Activated CD4-positive, CD25-positive, alpha-beta regulatory T cell treated with anti-CD3 and anti-CD28 coated beads, Interleukin-2, amount 50 U/mL, for 72 hours (primary cell): ENCODE measurements at places on chromosomes 3 and 15.

DNA sequence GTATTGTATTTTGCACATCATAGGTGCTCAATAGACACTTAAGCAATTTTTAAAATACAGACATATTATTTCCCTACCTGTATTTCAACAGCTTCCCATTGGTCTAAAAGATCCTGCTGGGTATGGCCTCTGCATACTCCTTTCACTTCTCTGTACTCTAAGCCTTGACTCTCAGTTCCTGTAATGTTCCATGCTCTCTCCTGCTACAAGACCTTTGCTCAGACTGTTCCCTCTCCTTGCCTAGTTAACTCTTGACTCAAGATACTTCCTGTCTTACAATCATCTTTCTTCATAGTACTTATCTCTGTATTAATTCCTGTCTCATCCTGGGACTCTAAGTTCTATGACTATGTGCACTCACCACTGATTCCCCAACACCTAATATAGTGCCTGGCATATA, 1.7 kb downstream of the SCN11A start:
- no peak for DNase-seq

DNA sequence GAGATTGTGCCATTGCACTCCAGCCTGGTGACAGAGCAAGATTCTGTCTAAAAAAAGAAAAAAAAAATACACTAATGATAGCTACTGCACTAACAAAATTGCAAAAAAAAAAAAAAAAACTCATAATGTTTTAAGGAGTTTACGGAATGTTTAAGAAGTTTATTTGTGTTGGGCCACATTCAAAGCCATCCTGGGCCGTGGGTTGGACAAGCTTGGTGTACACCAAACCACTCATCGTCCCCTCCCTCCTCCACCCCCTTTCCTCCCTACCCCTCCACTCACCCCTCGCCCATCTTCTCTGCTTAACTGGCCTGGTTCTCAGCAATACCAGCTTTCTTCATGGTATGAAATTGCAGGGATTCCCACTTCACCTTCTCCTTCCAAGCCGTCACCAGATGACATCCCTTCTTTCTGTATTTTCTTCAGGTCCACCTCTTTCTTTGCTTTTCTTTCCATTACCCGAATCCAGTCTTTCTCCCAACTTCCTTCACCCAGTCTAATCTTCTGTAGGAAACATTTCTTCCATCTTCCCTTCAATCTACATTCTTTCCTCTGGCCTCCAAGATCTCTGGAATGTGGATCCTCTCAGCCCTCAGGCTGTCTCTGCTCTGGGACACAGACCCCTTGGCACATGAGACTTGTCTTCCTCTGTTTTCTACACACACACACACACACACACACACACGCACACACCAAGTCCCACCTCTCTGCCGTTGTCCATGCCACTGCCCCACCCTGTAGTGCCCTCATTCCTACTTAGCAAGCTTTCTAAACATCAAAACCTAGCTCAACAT, 3.5 kb upstream of the MESP1 start:
- DNase-seq = no peak

DNA sequence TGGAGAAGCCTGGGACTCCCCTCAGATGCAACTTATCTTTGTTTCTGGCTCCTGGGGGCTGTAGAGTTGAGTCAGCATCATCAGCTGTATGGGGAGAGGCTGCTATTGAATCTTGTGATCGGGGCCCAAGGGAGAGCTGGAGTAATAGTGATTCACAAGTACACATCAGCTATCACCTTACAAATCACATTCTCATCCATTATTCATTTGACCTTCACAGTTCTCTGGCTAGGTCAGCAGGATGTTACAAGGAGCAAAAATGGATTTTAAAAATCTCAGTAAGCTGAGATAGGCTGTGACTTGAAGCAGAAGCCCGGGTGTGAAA, 175.0 kb downstream of the OPA1 start:
- no peak for DNase-seq

DNA sequence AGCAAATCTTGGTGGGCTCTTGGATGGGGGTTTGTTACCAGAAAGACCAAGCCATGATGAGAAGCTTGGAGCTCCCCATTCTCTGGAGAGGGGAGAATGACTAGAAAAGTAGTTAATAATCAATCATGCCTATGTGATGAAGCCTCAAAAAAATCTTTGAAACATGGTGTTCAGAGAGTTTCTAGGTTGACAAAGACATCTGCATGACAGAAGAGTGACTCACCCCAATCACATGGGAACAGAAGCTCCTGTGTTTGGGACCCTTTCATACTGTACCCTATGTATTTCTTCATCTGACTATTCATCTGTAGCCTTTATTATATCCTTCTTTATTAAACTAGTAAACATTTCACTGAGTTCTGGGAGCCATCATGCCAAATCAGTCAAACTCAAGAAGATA, 87.4 kb downstream of the BCHE start:
- DNase-seq = no peak

- DNase-seq = no peak
Measured at GRCh38 chr3:46282696-46283095, 40.4 kb downstream of the CCR3 start.

DNA sequence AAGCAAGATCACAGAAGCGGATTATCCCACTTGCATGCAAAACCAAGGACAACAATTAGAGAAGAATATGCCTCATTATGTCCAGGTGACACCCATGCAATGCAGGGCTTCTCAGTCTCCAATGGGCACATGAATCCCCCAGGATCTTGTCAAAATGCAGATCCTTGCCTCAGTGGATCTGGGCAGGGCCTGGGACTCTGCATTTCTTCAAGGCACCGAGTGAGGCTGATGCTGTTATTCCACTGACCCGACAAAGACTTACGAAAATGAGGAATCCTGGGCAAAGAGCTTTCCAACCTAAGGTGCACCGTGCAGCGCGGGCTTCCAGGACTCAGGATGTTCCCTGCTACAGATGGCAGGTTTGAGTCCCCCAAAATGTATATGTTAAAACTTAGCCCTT, 99.2 kb downstream of the ATP10A start:
- no peak for DNase-seq

- DNase-seq = no peak
Measured at GRCh38 chr15:22850055-22850454, 11.6 kb downstream of the NIPA2 start.

GRCh38 chr3:57234613-57235575, 7.4 kb downstream of the APPL1 start:
- no peak for DNase-seq

DNA sequence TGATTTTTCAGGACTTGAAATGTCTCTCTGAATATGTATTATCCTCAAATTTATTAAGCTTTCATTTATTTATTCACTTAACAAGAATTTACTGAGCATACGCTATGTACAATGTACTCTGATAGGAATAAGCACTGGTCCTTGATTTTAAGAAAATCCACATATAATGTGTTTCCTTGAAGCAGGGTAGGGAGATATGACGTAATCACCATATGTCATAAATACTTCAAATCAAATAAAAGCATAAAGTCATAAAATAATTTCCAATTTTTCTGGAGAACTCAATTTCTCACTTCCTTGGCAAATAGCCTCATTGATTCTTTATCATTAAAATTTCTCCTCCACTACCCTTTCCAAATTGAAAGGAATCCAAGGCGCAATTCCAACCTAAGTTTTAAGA, 177.8 kb upstream of the GAP43 start:
- DNase-seq = no peak

- no peak for DNase-seq
Measured at GRCh38 chr3:153172796-153173757, 11.1 kb downstream of the RAP2B start.

DNA sequence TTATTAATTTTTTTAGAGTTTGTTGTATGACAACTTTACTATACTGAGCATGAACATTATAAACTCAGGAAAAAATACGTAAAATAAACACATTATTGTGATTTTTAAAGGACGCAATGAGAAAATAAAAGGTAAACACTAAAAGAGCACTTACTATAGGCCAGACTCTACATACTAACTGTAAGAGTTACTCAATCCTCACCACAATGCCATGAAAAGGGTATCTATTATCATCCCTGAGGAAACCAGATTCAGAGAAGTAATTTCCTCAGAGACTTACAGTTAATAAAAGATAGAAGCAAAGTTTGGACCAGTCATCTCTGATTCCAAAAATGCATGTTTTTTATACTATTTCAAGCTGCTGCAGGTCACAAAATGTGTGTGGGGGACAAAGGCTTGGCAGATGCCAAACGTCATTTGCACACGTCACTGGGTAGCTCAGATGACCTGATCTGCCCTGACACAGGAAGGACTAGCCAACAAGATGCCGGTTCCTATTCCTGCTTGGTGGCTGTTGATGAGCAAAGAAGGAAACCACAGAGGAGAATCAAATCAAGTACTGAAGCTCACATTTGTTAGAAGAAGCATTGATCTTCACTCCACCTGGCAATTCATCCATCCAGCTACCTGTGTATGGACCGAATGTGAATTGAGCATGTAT, 42.3 kb downstream of the KLHL6 start:
- no peak for DNase-seq

DNA sequence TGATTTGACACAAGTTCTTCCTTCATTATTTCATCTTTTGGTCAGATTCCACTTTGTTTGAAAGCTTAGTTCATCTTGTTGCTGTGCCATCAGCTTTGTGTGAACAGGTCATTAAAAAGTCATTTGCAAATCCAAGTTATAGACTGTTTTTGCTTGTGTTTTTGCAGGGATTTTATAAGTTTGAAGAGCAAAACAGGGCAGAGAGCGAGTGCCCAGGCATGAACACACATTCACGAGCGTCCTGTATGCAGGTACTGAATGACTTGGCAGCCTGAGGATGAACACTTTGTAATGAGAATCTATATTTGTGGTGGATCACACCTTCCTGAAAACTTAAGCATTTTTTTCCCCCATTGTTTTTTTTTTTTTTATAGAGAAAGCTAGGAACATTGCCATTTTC, 60.6 kb upstream of the SAMMSON start:
- no peak for DNase-seq

GRCh38 chr15:100862162-100862561, 17.5 kb upstream of the ALDH1A3 start:
- DNase-seq = no peak

GRCh38 chr3:48410205-48411040, 19.5 kb downstream of the PLXNB1 start:
- DNase-seq = no peak

DNA sequence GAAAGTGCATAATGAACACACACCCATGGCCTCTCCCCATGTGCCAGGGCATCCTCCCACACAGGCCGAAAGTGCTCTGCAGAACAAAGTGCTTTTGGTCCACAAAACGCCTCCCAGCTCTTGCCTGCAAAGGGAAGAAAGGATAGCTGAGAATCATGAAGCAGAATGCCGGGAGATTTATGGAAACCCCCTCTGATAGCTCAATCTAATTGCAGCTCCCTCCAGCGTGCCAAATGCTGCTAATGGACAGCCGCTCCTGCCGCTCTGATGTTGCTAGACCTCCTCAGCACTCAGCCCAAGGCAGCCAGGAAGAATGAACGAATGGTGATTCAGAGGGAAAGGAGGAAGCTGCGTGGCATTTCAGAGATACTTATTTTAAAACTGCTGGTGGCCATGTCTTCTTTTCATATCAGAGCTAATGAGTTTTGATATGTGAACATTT, 145.3 kb downstream of the TJP1 start:
- no peak for DNase-seq

GRCh38 chr3:34178415-34178814, 380.0 kb downstream of the PDCD6IP start:
- DNase-seq = no peak

DNA sequence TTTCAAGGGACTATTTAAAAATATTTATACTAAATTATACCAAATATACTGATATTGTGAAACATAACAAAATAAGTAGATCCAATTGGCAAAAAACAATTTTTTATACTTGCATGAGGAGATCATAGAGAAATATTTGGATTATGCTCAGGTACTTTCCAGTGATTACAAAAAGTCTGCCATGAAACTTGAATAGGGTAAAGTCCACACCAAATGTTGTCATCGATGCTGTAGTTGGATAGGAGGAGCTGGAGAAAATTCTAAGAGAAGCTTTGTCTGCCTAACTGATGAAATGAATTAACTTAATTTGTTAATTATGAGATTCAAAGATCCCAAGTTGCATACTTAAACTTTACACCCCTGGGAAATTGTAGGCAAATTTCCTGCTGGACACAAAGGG, 93.3 kb downstream of the SI start:
- no peak for DNase-seq

DNA sequence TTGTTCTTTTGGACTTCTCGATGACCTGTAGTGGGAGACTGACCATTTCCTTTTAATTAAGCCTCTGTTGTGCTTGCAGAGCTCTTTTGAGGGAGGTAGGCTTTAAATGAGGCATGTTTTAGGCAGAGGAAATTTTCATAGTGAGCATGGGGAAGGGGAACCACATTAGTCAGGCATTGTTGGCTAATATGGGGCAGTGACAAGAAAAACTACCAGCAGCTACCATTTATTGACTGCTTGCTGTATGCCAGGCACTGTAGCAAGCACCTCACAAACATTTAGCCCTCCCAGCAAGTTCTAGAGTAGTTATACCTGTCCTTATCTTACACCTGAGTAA, 10.9 kb downstream of the ATG7 start:
- DNase-seq = no peak

- no peak for DNase-seq
Measured at GRCh38 chr3:23706111-23706510, 99.6 kb upstream of the UBE2E1 start.

- no peak for DNase-seq
Measured at GRCh38 chr3:51948016-51948580, 5.9 kb downstream of the PARP3 start.

- DNase-seq = no peak
Measured at GRCh38 chr15:33094336-33094735, 100.2 kb downstream of the FMN1 start.

DNA sequence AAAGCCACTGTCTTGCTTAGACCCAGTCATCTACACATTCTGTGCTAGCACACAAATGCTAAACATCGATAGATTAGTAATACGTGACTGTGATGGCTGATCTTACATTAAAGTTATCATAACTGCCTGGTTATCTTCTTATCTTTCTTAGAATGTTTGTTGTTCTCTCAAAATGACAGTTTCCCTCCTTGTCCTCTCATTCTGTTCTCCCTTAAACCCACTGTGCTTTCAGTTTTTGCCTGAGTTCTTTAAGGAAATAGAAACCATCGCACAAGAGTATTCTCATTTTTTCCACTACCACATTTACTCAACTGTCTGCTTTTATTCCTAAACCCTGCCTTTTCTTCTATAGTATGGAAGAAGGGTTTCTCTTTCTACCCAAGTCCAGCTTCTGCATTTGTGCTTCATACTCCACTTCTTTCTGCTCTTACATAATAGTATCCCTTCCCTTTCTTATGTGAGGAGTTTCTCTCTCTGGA, 17.1 kb downstream of the STX19 start:
- no peak for DNase-seq

GRCh38 chr15:80042568-80042967, 16.9 kb upstream of the ZFAND6 start:
- DNase-seq = no peak

- DNase-seq = no peak
Measured at GRCh38 chr15:77464129-77464865, 43.6 kb downstream of the HMG20A start.

DNA sequence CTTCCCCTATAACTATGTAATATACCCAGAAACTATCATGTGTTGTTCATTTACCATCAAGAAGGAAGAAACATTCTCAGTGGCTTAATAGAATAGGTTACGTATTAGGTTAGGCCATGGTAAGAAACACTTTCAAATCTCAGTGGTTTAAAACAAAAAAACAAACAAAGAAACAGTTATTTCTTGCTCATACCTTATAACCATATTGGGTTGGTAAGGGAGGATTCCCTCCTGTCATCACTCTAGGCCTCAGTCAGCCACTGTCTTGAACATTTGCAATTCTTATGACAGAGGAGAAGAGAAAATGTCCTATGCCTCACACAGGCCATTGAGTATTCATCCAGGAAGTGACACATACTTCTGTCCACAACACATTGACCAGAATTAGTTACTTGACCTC, 727.7 kb upstream of the NECTIN3 start:
- no peak for DNase-seq
